Posterior vena cava (tissue), 2 donors: ENCODE measurements at places on chromosomes 12 and 14. TPM values are rescaled to one million over a fixed set of nuclear protein-coding genes. Genes with fewer than 3 reads are reported as not detected.

Gene KRT2
- not detected for total RNA-seq

Gene TBX5
- not detected for total RNA-seq

Gene ACRBP
- 2.2 TPM for total RNA-seq

Gene CLEC9A
- not detected for total RNA-seq

Gene ANP32D
- total RNA-seq, result 0.24 TPM

Gene TAS2R46
- total RNA-seq, result 2.4 TPM

Gene NOS1
- 0.60 TPM for total RNA-seq

Gene SLC8A3
- 0.46 TPM for total RNA-seq

Gene KRT74
- total RNA-seq, result not detected

GRCh38 chr12:47556261-47557030, 149.4 kb downstream of the RPAP3 start:
- no peak for DNase-seq

DNA sequence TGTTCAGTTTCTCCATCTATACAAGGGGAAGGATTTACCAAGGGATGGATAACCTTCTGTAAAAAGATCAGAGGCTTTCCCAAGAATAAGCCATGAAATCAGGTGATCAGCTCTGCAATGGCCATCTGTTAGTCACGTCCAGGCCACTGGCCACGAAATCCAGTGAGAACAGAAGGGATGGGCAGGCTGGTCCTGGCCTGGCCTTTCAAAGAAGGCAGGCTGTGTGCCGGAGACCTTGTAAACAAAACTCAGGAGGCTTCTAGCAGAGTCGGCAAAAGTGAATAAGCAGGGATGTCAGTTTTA, 68.5 kb downstream of the RNF34 start:
- no peak for DNase-seq

DNA sequence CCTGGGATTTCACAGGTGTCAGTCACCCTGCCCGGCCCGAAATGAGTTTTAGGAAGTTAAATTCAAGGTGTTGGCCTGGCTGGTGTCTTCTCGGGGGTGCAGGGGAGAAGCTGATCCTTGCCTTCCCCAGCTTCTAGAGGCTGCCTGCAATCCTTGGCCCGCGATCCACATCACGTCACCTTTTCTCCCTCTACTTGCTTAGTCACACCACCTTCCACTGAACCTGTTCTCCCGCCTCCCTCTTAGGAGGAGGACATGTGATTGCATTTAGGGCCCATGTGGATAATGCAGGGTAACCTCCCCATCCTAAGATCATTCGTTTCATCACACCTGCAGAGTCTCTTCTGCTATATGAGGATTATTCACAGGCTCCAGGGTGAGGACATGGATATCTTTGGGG, 25.4 kb upstream of the ATXN2 start:
- DNase-seq, result no peak

- DNase-seq, result no peak
Measured at GRCh38 chr12:39989501-39989900, 116.4 kb downstream of the SLC2A13 start.

DNA sequence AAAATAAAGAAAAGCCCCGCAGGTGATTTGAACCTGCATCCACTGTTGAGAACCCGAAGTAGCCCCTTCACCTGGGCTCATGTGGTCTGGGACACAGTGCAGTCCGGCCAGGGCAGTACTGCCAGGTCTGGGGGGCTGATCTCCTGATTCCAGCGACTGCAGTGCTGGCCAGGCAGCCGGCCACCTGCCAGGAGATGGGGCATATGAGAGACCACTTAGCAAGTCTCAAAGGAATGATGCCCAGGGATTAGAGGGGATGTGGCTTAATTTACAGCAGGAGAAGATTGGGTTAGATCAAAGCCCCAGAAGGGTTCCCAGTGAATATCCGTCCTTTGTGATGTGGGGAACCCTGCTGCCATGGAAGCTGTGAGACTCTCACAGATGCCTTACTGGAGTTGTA, 113.3 kb downstream of the PRMT8 start:
- DNase-seq, result peak; percentile 51

- DNase-seq, result no peak
Measured at GRCh38 chr14:54647378-54647777, 80.5 kb downstream of the SAMD4A start.

GRCh38 chr12:122880668-122881067, 15.3 kb downstream of the VPS37B start:
- DNase-seq, result no peak

DNA sequence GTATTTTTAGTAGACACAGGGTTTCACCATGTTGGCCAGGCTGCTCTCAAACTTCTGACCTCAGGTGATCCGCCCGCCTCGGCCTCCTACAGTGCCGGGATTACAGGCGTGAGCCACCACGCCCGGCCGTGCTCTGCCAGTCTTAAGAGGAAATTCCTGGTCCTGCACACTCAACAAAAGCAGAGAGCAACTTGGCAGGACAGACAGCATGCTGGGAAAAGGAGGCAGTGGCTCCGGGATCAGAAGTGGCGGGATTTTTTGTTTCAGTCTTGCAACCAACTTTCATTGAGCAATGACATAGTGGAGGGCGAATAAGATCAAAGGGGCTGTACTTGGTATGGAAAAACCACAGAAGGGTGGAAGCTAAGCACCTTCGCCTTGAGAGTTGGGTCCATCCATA, 2.1 kb downstream of the CKAP4 start:
- DNase-seq, result peak; percentile 85

DNA sequence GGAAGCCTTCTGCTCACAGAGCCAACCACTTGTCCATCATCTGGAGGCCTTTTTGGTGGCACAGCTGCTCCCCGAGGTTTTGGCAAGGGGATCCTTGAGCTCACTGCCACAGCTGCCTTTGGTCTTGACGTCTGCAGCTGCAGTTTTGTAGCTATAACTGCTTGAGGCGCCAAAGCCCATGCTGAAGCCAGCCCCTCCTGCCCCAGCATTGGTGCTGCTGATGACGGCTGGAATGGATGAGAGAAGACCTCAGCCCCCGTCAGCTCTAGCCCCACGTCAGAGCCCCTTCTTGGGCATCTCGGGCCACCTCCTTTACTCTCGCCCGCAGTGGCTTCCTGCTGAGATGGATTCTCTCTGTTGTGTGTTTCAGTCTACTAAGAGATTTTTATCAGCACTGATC, 12.3 kb upstream of the KRT74 start:
- no peak for DNase-seq

- no peak for DNase-seq
Measured at GRCh38 chr14:54654605-54655004, 87.7 kb downstream of the SAMD4A start.

- no peak for DNase-seq
Measured at GRCh38 chr14:71365361-71365760, 458.1 kb downstream of the PCNX1 start.

GRCh38 chr12:77594366-77594765, 236.3 kb upstream of the NAV3 start:
- DNase-seq, result no peak

DNA sequence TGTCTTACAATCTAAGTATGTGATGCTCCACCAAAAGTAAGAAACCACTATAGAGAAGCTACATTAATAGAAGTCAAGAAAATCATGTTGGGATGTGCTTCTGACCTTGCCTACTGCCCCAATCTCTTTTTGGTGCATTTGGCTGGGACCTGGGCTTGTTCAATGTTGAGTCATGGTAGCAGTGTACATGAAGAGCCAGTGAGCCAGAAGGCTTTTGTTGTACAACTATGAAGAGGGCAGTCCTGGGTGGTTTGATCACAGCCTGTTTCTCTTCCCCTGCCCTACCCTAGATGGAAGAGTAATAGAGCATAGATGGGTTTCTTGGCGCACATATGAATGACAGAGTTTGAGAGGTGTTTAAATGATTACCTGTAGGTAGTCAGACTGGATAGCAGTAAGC, 56.4 kb downstream of the UBR7 start:
- no peak for DNase-seq

DNA sequence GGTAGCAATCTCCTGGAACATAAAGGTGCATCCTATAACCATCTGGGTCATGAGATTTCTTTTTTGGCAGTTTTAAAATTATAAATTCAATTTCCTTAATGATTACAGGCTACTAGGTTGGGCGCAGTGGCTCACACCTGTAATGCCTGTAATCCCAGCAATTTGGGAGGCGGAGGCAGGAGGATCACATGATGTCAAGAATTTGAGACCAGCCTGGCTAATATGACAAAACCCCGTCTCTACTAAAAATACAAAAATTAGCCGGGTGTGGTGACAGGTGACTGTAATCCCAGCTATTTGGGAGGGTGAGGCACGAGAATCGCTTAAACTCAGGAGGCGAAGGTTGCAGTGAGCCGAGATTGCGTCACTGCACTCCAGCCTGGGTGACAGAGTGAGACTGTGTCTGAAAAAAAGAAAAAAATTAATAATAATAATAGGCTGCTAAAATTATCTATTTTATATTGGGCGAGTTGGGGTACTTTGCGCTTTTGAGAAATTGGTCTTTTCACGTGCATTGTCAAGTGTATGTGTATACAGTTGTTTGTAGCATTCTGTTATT, 17.2 kb upstream of the ARF6 start:
- DNase-seq, result no peak

DNA sequence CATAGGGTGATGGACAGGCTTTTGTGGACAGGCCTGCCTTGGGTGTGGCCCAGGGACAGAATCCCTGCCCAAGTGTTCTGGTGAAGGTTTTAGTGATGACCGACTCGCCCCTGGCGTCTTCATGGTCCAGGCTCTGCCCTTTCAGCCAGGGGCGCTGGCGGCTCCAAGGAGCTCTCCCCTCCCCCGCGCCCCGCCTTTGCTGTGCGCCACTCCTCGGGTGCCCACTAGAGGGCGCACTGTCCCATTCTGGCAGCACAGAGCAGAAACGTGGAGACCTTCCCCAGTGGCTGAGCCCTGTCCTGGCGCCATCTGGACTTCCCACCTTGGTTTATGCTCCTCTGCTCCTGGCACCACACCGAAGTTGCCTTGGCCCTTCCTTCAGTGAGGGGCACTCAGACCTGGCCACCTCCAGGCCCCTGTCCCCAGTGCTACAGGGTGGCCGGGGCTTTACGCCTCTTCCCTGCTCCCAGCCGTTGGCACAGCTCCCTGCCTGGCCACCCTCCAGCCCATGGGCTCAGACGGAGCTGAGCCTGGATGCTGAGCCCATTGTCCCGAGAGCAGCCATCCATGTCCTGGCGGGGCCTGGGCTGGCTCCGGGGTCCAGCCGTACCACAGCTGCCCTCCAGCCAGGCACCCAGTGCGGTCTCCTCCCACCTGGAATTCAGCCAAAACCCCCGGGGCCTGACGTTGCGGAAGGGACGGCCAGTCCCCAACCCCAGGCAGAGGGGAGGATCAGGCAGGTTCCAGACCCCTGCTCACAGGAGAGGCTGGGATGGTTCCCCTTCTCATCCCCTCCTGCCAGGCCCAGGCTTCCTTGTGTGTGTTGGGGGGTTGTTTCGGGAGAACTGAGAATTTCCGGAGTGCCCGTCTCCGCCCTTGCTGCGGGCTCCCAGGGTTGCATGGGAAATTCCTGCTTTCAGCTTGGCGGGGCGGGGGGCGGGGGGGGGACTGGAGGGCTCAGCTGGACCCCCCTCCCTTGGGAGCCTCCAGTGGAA, 5.6 kb upstream of the CRIP1 start:
- DNase-seq, result peak; percentile 97

GRCh38 chr12:116454950-116455447, 104.2 kb upstream of the MAP1LC3B2 start:
- peak; percentile 65 for DNase-seq

GRCh38 chr12:121218588-121219352, 8.8 kb downstream of the P2RX4 start:
- no peak for DNase-seq

- no peak for DNase-seq
Measured at GRCh38 chr14:31787377-31787776, 226.2 kb downstream of the NUBPL start.
